CD4-positive, CD25-positive, alpha-beta regulatory T cell (primary cell): ENCODE measurements at places on chromosomes 3 and 15. TPM values are rescaled to one million over a fixed set of nuclear protein-coding genes. Genes with fewer than 3 reads are reported as not detected.

Gene FRMD5
- total RNA-seq = not detected

Gene FURIN
- total RNA-seq = 62.5 TPM

Gene SOX2
- total RNA-seq = not detected

Gene CATSPER2
- 6.3 TPM for total RNA-seq

Gene ABI3BP
- total RNA-seq = not detected

DNA sequence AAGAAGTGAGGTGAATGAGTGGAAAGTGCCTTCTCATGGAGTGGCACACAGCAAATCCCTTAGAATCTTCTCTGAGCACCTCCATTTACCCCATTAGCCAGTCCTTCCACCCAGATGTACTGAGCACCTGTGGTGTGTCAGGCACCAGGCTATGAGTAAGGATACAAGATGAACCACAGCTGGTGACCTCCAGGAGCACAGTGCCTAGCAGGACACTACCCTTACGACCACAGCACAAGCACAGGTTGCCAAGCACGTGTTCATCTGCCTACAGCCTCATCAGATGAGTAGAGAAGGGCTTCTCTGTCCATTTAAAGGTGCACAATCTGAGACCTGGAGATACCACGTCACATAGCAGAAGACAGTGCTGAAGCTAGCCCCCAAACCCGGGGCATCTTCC lies 6.2 kb downstream of the MYLK start:
- H3K27ac ChIP-seq = no peak overlapping the region
- peaks cover 5% of the 10 kb centered on the region for H3K27me3 ChIP-seq
- DNase-seq = no peak
- no peaks in the 10 kb centered on the region for H3K36me3 ChIP-seq
- no peaks in the 10 kb centered on the region for H3K4me1 ChIP-seq

GRCh38 chr3:37223141-37223558 lies 48.8 kb upstream of the LRRFIP2 start:
- DNase-seq = no peak
- peaks cover 3% of the 10 kb centered on the region for H3K4me1 ChIP-seq
- H3K27ac ChIP-seq = no peak overlapping the region

DNA sequence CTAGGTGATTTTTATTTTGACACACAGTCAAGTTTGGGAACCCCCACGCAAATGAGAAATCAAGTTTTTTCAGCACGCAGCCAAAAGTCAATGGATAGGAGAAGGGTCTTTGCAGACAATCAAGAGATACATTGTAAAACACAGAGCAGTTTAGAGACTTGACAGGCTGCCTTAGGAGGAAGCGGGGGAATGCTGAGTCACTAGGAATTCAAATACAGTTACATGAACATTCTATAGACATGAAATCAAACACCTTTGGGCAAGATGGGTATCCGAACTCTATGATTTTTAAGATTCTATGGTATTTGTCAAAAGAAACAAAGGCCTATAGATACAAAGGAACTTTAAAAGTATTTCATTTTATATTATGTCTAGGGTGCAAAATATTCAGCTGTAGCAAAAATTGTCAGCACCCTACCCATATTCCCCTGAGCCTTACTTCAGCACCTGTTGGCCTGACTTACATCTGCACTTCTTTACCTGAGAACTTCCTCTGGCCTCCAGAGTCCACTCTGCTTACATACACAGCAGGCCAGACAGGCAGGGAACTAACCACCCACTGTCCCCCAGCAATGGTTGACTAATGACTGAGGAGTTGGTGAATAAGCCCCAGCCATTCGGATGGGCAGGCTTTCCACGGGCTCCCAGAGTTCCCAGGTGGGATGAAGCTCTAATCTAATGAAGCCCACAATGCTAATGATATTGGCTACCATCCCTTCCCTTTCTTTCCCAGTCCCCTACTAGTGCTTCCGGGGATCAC lies 289.3 kb upstream of the RORA start:
- no peak for DNase-seq
- H3K27me3 ChIP-seq = no peaks in the 10 kb centered on the region
- no peak overlapping the region for H3K27ac ChIP-seq
- H3K36me3 ChIP-seq = no peaks in the 10 kb centered on the region
- H3K4me3 ChIP-seq = no peak overlapping the region
- H3K4me1 ChIP-seq = no peaks in the 10 kb centered on the region

DNA sequence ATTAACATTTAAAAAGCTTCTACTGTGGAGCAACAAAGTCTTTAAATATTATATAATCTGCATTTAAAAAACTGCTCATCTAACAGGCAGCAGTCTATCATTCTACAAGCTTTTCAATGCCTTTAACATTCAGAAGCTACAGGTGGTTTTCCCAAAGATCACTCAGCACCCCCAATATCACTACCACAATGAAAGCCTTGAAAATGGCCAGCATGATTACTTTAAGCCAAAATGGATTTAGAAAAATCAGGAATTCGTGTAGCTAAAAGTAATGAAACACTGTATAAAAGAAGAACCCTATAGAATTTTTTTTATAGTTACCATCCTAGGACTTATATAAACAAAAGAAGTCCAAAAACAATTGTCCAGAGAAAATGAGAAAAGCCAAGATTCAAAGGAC lies 400.4 kb downstream of the TIGIT start:
- no peak overlapping the region for H3K4me3 ChIP-seq
- no peak for DNase-seq
- no peaks in the 10 kb centered on the region for H3K4me1 ChIP-seq
- H3K27ac ChIP-seq = no peak overlapping the region

DNA sequence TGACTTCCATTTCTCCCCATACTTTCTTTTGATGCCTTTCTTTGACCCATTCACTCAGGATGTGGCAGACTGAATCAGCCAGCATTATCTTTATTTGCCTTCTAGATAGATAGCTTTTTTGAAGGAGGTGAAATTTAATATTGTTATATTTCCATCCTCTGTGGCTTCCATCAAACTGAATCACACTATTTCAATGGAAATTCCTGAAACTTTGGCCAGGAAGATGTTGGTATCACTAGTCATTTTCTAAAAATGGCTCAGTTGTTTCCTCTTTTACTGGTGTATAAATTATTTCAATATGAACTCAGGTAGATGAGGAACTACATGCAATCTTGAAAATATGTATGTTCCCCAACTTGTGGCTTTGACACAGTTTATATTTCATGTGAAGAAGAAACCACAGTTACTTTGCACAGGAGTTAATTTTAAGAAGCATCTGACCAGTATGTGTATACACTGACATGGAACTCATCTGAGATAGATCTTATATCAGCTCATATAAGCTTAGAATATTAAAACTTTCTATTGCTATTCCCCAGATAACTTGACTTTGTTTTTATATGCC lies 248.3 kb downstream of the CGGBP1 start:
- H3K36me3 ChIP-seq = no peaks in the 10 kb centered on the region
- no peaks in the 10 kb centered on the region for H3K27me3 ChIP-seq
- no peak overlapping the region for H3K4me3 ChIP-seq
- H3K27ac ChIP-seq = no peak overlapping the region
- DNase-seq = no peak

GRCh38 chr15:76065245-76065644 lies 5.5 kb downstream of the TMEM266 start:
- DNase-seq = no peak
- H3K4me3 ChIP-seq = no peak overlapping the region
- H3K4me1 ChIP-seq = no peaks in the 10 kb centered on the region

- H3K4me1 ChIP-seq = no peaks in the 10 kb centered on the region
- no peaks in the 10 kb centered on the region for H3K36me3 ChIP-seq
- no peak overlapping the region for H3K4me3 ChIP-seq
- H3K27ac ChIP-seq = no peak overlapping the region
- no peaks in the 10 kb centered on the region for H3K27me3 ChIP-seq
Measured at GRCh38 chr15:100862162-100862561, 17.5 kb upstream of the ALDH1A3 start.

- H3K36me3 ChIP-seq = no peaks in the 10 kb centered on the region
- H3K27ac ChIP-seq = no peak overlapping the region
- H3K4me3 ChIP-seq = no peak overlapping the region
- DNase-seq = no peak
Measured at GRCh38 chr15:77144026-77144425, 73.1 kb upstream of the TSPAN3 start.
